ENCODE measurements at places on chromosomes 5 and 9.

GRCh38 chr5:74127381-74128320 lies 501.7 kb downstream of the ARHGEF28 start:
- peak; percentile 33 for DNase-seq

GRCh38 chr9:126081746-126082145 lies 244.9 kb upstream of the MVB12B start:
- no peak for DNase-seq

GRCh38 chr5:119439140-119439631 lies 13.1 kb upstream of the HSD17B4 start:
- DNase-seq: no peak

DNA sequence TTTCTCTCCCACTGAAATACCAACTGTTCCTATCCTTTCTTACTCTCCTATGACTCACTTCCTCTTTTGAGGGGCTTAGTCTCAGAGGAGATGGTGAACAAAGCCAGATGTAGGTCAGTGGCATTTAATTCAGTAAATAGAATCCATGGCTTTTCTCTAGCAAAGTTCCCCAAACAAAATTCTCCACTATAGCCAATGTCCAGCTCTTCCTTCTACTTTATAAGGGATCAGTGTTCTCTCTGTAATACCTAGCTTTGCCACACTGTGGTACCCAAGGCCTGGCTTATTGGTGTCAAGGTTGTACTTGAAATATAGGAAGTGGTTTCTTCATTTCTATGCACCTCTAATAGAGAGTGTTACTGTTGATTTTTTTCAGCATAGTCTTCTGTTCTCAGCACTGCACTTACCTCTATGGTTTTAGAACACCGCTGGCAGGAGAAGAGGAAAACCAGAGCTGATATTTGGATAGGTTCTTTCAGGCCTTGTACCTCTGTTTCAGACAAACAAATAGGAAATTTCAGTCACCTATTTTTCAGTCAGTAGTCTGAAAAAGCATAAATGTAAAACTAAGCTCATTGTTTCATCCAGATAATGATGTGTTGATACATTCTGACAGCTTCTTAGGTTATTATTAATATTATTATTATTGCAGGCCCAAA lies 40.6 kb upstream of the ITGA2 start:
- peak; percentile 89 for DNase-seq

Measured in IMR-90 (cell line).